Uterus (tissue), 4 donors: ENCODE measurements at places on chromosomes 5 and 9. TPM values are rescaled to one million over a fixed set of nuclear protein-coding genes. Genes with fewer than 3 reads are reported as not detected.

The RFK gene
- total RNA-seq, result 22.5 TPM

The GPSM1 gene
- total RNA-seq, result 43.6 TPM

DNA sequence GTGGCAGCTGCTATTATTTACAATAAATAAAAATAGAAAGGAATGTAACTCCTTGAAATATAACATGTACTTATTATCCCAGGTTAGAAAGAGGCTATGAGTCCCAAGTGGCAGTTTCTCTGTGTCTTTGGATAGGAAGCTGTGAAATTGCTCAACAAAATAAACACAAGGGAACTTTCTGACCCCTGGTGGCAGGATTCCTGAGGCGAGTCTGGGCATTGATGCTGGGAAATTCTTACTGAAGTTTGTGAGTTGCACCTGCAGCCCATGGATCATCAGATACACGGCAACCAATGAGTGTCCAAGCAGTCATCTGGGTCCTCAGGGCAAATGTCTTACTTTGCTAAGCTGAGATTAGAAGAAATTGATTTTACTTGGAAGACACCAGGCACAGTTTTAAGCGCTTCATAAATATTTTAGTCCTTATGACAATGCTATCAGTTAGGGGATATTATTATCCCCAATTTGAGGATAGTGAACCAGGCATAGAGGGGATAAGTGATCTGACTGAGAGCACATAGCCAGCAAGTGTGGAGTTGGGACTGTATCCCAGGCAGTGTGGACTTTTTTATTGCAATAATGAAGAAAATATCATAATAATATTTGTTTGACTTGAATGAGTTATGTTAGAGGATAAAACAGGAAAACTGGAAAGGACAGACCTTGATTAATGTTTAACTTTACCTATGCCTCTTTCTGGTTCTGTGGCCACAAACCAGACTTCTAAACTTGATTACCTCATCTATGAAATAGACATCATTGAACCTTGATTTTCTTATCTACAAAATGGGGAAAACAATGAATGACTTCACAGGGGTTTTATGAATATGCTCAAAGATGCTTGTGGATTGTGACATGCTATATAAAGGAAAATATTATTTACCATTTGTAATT, 265.5 kb upstream of the ADAMTSL1 start:
- DNase-seq, result peak; percentile 52

- no peak for DNase-seq
Measured at GRCh38 chr5:88782571-88782970, 100.4 kb downstream of the MEF2C start.

DNA sequence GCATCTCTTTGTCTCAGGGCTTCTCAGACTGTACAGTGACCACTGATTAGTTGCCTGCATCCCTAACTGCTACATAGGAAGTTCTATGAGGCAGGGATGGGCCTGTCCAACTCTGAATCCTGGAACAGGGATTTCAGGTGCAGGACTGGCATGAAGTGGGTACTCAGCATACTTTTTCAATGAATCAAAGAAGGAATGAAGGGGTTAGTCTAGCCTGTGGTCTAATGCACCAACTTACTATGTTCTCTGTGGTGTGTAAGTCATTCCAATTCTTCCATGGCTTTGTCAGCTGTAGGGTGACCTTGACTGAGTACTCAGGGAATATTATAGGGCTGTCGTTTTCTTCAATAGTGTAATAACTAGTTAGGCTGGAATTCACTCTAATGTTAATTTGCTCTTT, 8.3 kb downstream of the COL15A1 start:
- DNase-seq, result no peak

DNA sequence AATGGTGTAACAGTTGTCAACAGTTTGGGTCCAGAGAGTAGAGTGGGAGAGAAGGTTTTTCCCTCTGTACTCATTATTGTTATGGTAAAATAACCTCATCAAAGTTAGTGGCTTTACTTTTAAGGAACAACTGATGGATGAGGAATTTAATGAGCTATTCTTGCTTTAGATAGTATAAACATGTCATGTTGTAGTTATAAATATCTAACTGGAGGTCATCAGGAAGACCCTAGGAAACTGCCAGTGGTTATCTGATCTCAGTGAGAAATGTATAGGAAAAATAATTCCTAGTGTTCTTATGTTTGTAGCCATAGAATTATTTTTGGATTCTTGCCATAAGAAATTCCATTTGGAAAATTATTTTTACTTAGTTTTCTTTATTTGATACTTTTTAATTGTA, 4.1 kb downstream of the ERCC6L2 start:
- DNase-seq, result no peak

- DNase-seq, result peak; percentile 83
Measured at GRCh38 chr9:1050125-1050895, at the start of gene DMRT2. Gene DMRT2, plus strand, starts transcription at chr9:1050357. Its CDS starts 1,257 bp downstream, at chr9:1051614.

DNA sequence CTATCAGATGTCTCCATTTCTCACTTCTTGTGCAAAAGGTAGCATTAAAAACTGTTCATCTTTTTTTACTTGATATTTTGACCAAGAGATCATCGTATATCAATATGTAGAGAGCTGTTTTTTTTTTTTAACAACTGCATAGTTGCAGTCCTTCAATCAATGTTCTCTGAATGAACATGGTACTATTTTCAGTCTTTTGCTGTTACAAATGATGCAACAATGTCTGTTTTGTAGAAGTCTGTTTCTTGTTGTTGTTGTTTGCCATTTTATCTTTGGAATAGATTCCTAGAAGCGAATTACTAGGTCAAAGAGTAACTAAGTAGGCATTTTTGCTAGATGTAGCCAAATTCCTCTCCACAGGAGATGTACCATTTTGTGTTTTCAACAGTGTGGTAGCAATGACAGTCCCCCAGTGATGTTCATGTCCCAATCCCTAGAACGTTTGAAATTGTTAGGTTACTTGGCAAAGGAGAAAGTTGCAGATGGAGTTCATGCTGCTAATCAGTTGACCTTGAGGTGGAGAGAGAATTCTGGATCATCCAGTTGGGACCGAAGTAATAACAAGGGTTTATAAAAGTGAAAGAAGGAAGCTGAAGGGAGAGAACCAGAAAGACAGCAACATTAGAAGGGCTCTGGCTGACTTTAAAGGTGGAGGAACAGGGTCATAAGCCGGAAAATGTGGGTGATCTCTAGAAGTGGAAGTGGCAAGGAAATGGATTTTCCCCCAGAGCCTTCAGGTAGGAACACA, 6.3 kb downstream of the MTREX start:
- no peak for DNase-seq

GRCh38 chr9:108664309-108665255, 191.2 kb downstream of the ACTL7B start:
- DNase-seq, result no peak

DNA sequence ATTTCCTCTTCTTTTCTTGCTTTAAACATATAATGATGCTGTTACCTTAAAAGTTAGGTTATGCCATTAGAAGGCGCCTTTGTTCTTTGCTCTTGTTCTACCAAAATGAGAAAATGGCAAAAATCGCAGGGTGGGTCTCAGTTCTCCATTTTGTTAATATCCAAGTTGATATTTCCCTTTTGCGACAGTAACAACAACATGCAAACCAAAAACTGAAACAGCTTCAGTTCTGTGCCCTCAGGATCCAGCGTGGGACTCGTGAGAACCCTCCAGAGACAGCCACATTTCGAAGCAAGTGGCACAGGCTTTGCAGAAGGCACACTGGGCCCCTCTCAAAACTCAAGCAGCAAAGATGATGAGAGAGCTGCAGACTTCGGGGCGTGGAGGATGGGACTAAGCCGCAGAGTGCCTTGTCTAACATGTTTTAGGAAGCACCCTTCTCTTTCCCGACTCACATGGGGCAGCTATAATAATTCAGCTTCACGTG, 33.0 kb upstream of the LCP2 start:
- DNase-seq, result no peak
